ENCODE measurements at places on chromosomes 1 and 21.

DNA sequence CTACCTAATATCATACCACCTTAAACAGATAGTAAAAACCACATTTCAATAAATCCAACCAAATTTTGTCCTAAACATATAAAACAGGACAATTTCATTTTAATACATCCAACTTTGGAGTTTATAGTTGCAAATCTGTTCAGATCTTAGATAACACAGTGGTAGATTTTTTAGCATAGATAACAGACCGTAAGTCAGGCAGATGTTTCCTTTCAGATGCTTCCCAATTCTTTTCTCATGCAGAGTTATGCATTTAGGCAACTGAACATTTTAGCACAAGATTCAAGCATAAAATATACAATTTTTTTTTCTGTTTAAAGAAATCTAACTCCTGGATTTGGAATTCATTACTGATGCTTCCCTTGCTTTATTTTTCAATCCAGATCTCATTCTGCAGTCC, 156.5 kb upstream of the ZNHIT6 start:
- no peak for DNase-seq

- no peak for DNase-seq
These were observed 85.2 kb downstream of the HIVEP3 start for GRCh38 chr1:41833519-41834000.

DNA sequence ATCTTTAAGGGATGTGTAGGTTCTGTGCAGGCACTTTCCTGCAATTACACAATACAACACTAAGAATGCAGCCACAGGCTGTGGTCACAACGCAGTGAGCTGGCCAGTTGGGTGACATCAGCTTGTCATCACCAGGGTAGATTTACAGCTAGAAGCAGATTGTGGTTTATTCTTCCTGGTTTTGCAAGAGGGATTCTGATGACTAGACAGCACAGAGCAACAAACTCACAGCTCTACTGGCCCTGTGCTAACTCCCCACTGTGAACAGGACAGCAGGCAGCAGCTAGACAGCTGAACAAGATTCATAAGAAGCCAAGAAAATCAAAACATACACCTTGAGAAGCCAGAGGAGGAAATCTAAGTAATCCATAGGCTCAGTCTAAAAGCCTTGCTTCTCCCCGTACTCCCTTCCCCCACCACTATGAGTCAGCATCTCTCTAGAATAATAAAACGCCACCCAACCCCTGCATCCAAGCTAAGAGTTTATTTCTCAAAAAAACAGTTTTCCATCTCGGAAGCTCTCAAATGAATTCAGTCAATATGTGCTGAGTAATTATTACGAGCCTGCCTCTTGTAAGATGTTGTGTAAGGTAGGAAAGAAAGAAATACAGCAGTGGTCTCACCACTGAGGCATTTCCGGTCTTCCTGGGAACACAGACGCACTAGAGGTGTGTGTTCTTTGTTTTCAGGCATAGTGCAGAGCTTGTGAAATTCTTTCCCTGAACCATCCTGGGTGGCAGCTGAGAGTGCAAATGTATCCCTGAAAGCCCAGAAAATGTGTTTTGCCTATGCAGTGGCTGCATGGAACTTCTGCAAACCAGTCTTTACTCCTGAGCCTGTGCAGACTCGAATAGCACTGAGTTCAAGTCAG, 162.8 kb downstream of the NTPCR start:
- peak; percentile 82 for DNase-seq

- no peak for DNase-seq
These were observed 565.2 kb downstream of the LTN1 start for GRCh38 chr21:28427394-28428022.

GRCh38 chr1:210565306-210565705, 236.6 kb downstream of the HHAT start:
- no peak for DNase-seq

GRCh38 chr1:22443332-22443731, 8.3 kb upstream of the ZBTB40 start:
- DNase-seq: no peak

DNA sequence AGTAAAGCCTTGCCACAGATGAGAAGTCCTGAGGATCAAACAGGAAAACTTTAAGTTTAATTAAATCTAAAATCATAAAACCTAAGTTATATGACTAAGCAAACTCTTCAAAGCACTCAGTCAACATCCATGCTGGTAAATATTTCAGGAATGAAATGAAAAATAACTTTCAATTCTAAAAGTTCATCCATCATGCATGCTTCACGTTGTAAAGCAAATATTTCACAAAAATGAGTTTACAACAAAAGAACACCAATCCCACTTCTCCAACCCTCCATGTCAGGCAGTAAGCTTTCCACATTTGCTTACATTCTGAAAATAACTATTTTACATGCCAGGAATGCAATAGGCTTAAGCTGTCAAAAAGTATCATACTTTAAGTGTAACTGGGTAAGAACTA, 16.8 kb downstream of the APP start:
- DNase-seq: no peak

- no peak for DNase-seq
These were observed 160.5 kb downstream of the PTBP2 start for GRCh38 chr1:96882096-96882495.

DNA sequence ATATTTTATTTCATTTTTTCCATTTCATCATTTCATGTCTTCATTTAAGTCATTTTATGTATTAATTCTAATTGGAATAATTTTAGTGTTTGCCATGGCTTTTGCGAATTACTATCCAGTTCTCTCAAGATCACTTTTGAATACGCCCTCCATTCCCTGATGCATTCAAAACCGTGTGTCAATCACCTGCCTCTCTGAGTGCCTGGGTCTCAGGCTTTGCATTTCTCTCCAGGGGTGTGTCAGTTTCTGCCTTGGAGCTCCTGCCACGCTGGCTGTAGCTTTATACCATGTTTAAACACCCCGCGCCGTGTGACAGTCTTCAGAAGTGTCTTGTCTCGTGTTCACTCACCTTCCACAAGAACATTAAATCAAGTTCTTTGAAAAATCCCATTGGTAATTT, 7.4 kb upstream of the DNMT3L start:
- DNase-seq: no peak

GRCh38 chr1:47423872-47424271, 7.8 kb downstream of the FOXE3 start:
- DNase-seq: no peak

DNA sequence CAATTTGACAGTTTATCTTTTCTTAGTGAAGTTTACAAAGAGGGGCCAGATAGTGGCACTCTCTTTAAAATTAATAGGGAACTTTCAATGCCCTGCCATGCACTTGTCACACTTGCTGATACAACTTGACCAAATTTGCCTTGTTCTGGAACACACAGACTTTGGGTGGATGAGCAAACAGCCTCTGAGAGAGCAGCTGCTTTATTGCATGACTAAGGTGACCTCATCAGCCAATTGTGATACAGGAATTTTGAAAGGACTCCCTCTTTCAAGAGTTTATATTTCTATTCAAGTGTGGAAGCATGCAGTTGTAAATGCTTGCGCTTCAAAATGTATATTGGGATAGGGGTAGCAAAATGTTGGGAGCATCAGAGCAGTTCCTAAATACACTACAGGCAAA, 2.1 kb upstream of the RGS1 start:
- DNase-seq: no peak

DNA sequence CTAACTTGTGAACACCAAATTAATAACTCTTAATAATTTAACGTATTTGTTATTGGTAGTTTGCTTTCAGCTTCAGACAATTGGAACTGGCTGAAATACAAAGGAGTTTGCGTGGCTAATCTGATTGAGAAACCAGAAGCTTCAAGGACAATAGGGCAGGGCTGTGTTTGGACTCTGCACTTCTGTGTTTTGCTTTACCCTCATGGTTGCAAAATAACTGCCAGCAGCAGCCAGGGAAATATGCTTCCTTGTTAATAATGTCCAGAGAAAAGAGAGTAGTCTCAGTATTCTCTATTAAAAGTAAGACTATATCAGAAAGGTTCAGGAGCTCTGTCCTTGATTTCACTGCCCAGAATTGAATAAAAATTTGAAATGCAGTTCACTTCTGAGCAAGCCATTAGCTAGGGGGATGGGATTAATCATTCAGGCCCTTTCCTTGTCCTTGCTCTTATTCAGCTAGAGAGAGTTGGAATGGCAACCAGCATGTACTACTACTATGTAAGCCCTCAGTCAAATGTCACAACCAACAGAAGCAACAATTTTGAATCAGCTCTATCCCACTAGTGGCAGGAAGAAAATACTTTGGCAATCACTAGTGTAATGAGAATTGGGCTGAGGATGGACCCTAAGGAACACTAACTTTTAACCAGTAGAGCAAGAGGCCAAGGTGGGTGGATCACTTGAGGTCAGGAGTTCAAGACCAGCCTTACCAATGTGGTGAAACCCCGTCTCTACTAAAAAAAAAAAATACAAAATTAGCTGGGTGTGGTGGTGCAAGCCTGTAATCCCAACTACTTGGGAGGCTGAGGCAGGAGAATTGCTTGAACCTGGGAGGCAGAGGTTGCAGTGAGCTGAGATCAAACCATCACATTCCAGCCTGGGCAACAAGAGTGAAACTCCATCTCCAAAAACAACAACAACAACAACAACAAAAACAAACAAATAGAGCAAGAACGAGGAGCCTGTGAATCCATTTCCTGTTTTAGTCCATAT, 76.8 kb downstream of the POU2F1 start:
- DNase-seq: no peak

DNA sequence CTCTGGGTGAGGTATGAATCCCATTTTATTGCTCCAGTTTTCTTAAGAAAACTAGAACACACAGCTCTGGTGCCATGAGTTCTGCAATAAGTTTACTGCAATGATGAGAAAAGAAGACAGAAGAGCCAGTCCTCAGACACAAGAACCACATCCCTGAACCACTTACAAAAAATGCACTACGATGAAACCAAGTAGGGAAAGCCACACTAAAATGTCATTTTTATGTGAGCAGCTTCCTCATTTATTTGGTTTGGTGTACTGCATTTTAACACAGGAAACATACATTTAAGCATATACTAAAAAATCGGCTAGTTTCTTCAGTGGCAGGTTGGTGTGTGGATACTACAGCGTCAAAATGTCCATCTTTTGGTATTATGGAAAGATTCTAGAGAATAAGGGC, 95.9 kb downstream of the PTPN14 start:
- DNase-seq: no peak

DNA sequence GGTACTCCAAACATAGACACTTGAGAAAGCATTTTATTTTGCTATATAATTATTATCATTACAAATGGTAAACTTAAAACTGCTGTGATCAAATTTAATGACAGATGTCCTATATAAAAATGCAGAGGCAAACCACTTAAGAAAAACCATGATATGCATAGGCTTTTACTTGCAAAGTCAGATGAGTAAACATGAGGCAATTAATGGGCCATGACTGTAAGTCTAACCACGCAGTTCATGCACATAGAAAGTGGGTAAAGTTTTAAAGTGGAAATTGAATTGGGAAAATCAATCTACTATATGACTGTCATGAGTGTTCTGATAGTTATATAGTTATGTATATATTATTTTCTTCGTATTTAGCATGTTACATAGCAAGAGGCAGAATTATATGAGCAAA, 219.2 kb downstream of the PTPRC start:
- no peak for DNase-seq

DNA sequence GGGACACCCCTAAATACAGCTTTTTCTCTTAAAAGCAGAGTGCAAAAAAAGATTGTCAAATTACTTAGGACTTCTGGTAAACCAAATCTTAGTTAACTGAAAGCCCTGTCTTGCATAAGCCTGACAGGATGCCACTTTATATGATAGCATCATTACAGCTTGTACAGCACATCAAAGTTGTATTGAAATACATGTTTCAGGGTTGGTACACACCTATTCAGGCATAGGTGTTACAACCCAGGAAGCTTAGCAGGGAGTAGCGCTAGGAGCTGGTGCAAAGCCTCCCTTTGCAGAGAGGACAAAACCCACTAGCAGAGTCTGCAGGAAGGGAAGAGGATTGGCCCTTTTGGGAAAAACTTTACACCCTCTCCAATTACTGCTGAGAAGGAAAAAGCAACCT, 258.9 kb upstream of the SGIP1 start:
- no peak for DNase-seq

GRCh38 chr1:168422203-168422847, 121.5 kb downstream of the XCL2 start:
- no peak for DNase-seq

DNA sequence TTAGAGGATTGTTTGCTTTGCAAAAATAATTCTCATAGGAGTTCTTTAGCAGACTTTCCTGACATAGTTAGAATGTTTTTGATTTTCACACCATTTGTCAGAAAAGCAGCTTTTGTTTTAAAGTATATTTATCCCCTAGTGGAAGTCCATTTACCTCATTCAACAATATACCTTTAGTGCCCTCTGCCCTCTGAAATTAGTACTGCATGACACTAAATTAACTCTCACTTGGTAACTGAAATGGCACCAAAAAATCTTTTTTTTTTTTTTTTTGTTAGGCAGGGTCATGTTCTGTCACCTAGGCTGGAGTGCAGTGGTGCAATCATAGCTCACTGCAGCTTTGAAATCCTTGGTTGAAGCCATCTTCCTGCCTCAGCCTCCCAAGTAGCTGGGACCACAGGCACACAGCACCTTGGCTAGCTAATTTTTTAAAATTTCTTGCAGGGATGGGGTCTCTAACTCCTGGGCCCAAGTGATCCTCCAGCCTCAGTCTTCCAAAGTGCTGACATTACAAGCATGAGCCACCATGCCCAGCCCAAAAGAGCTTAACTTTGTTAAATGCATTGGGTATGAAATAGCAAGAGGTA, 13.6 kb downstream of the LRRC42 start:
- DNase-seq: peak; percentile 33

GRCh38 chr1:118627435-118627834, 360.7 kb downstream of the TBX15 start:
- no peak for DNase-seq

GRCh38 chr1:83810144-83810543, 188.8 kb downstream of the TTLL7 start:
- DNase-seq: no peak

- DNase-seq: no peak
These were observed 11.4 kb downstream of the KCNJ15 start for GRCh38 chr21:38267991-38268863.

- DNase-seq: no peak
These were observed 10.8 kb downstream of the UMODL1 start for GRCh38 chr21:42081931-42082381.

All from A549 (cell line).